Right renal cortex interstitium (tissue), 3 donors: ENCODE measurements at places on chromosomes 6 and 20.

- DNase-seq, result no peak
Measured at GRCh38 chr6:13362412-13362811, 34.1 kb upstream of the TBC1D7 start.

DNA sequence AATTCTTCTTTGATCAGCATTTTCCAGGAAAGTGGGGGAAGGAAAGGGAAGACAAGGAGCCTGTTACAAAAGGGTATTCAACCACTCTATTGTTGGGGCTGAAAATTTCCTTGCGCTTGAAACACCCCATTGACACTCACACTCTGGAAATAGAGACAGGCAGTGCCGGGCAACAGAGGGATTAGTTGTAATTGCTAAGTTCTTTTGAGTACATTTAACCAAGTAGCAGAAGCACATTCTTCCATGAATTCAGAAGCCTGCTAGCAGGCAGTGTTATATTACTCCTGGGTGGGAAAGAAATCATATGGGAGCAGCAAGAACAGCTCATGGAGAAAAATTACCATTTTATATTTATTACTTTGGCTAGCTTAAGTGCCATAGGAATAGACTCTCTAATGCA lies 745.5 kb downstream of the C6orf118 start:
- no peak for DNase-seq

- no peak for DNase-seq
Measured at GRCh38 chr6:130116273-130116672, 97.9 kb downstream of the L3MBTL3 start.

DNA sequence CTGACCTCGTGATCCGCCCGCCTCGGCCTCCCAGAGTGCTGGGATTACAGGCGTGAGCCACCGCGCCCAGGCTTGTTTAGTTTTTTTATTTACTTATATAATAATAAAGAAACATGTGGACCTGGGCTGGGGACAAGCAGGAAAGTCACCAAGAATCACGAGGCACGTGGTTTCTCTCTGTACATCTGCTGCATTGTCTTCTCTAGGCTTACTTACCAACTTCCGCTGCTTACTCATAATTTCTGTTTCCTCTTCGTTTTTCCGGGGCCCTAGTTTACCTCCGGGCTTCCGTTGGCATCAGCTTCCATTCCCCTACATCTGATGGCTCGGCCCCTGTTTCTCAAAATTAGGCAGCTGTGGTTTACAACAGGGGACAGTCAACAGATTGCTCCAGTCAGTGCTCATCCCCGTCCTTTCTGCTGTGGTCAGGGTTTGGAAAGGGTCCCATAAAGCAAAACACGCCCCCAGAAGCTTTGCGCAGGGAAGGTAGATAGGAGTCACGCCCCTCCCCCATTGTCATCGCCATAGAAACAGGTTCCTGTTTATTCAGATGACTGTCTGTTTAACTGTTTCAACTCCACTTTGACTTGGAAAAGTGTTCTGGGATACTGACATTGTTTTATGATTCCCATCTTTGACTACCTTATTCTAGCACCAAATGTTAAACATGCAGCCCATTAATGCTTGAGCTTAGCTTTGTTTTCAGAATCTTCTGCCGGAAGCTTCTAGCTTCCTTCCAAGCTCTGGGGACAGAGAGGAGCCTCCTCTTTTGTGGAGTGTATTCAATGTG lies 31.9 kb upstream of the TXLNB start:
- no peak for DNase-seq

- no peak for DNase-seq
Measured at GRCh38 chr6:87289571-87289970, 32.8 kb upstream of the SMIM8 start.

DNA sequence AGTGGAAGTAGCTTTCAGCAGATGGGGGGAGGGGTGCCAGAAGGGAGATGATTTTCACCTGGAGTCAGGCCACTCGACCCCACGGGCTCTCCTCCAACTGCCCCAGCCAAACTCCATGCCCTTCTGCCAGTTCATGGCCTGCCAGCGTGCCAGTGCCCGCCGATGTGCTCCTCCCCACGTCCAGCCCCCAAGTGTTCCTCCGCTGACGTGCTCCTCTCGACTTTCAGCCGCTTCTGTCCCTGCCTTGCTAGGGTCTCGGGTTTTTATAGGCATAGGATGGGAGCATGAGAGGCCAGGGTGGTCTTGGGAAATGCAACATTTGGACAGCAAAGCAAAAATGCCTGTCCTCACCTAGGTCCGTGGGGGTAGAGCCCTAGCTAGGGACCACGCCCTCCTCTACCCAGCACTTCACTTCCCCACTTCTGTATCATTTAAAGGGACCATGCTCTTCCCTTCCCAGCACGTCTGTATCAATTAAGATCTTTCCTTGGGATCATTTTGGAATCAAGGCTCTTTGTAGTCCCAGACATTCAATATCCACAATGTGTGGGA lies 54.4 kb downstream of the PRND start:
- no peak for DNase-seq
